Upper lobe of left lung (tissue), 6 donors: ENCODE measurements at places on chromosomes 3 and 15. TPM values are rescaled to one million over a fixed set of nuclear protein-coding genes. Genes with fewer than 3 reads are reported as not detected.
A peak's percentile ranks its signal among the peaks of the same experiment; 100 is the strongest.

GRCh38 chr15:90211440-90212143, 10.5 kb downstream of the SEMA4B start:
- peaks cover 22% of the 10 kb centered on the region for H3K36me3 ChIP-seq
- no peaks in the 10 kb centered on the region for H3K27me3 ChIP-seq
- H3K4me3 ChIP-seq = no peak overlapping the region
- H3K27ac ChIP-seq = peak overlapping the region; percentile 59
- peaks cover 26% of the 10 kb centered on the region for H3K4me1 ChIP-seq

DNA sequence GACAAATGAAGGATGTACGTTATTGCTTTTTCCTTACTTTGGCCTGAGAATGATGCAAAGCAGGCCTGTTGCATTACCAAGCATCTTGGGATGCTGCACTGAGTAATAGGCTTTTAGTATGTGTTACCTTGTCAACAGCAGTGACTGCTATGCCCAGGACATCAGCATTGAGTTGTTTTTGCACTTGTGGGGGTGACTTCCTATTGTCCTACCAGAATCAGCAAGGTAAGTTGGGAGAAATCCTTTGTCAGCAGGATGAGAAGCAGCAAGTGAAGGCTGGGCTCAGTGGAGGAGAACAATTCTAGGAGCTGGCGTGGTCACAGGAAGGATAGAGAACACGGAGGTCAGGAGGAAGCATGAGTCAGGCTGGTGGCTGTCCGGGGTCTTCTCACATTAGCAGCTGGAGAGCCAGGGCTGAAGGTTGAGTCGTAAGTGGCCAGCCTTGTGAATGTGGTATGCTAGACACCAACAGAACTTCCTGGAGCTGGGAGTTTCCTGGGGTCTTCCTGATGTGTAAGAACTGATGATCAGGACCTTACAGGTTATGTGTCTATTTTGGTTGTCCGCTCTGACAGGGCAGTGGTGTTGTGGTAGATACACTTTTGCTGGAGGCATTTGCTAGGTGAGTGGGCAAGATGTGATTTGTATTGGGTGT, 142.7 kb downstream of the FNDC3B start:
- no peak overlapping the region for H3K4me3 ChIP-seq
- DNase-seq = peak; percentile 38
- no peaks in the 10 kb centered on the region for H3K27me3 ChIP-seq
- peaks cover 16% of the 10 kb centered on the region for H3K4me1 ChIP-seq
- H3K27ac ChIP-seq = peak overlapping the region; percentile 1
- no peaks in the 10 kb centered on the region for H3K36me3 ChIP-seq

GRCh38 chr15:59567324-59567723, 44.3 kb upstream of the GCNT3 start:
- no peak for DNase-seq
- H3K27me3 ChIP-seq = no peaks in the 10 kb centered on the region
- no peaks in the 10 kb centered on the region for H3K36me3 ChIP-seq
- H3K27ac ChIP-seq = no peak overlapping the region
- H3K4me1 ChIP-seq = no peaks in the 10 kb centered on the region
- H3K4me3 ChIP-seq = no peak overlapping the region

The ADPRH gene
- total RNA-seq = 28.5 TPM

The PIF1 gene
- 4.2 TPM for total RNA-seq

DNA sequence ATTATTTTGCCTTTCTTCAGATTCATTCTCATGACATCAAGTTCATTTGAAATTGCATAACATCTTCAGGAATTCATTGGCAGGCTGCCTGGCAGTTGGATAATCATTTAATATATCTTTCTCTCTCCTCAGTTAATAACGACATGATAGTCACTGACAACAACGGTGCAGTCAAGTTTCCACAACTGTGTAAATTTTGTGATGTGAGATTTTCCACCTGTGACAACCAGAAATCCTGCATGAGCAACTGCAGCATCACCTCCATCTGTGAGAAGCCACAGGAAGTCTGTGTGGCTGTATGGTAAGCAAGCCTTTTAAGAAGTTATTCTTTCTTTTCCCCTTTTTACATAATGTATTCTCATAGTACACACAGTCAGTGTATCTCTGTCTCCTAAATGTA, 38.2 kb downstream of the TGFBR2 start:
- H3K27ac ChIP-seq = peak overlapping the region; percentile 77
- H3K4me1 ChIP-seq = peaks cover 94% of the 10 kb centered on the region
- no peaks in the 10 kb centered on the region for H3K27me3 ChIP-seq
- peak; percentile 33 for DNase-seq

GRCh38 chr15:92909136-92909781, 9.1 kb downstream of the CHD2 start:
- H3K4me3 ChIP-seq = peak overlapping the region; percentile 2
- no peak for DNase-seq
- H3K36me3 ChIP-seq = no peaks in the 10 kb centered on the region

- no peaks in the 10 kb centered on the region for H3K4me1 ChIP-seq
- peaks cover 52% of the 10 kb centered on the region for H3K36me3 ChIP-seq
- H3K27ac ChIP-seq = no peak overlapping the region
- no peak overlapping the region for H3K4me3 ChIP-seq
- no peak for DNase-seq
- H3K27me3 ChIP-seq = no peaks in the 10 kb centered on the region
Measured at GRCh38 chr15:65595960-65596359, 15.0 kb downstream of the INTS14 start.

- no peak overlapping the region for H3K27ac ChIP-seq
- no peak for DNase-seq
- no peak overlapping the region for H3K4me3 ChIP-seq
- peaks cover 16% of the 10 kb centered on the region for H3K4me1 ChIP-seq
Measured at GRCh38 chr3:193744822-193745684, 152.0 kb downstream of the OPA1 start.

The NTRK3 gene
- total RNA-seq = 11.5 TPM

DNA sequence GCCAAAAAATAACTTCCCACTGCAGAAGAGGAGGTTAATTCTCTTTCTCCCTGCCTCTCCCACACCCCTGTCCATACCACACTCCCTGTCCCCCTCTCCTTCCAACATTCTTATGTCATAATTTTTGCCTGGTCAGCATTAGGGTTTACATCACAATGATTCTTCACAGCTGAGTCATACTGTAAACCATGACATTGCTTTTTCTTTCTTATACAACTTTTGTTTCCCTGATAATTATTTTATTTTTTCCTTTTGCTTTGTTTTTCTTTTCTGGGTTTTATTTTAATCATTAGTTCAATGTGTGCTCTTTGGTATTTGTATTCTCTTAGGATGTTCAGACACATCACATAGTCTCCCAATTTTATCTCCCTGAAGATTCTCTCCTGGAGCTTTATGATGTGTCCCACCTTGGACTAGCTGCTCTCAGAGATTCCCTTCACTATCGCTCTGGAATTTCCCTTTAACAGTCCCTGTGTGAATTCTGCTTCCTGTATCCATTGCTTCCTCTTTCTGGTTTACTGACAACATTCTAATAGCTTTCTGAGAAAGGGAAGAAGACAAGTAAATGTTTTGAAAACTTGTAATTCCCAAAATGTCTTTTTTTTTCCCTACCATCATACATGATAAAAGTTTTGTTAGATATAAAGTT, 70.7 kb downstream of the SOX2 start:
- no peaks in the 10 kb centered on the region for H3K4me1 ChIP-seq
- no peak for DNase-seq
- H3K27ac ChIP-seq = no peak overlapping the region
- no peaks in the 10 kb centered on the region for H3K36me3 ChIP-seq
- H3K4me3 ChIP-seq = no peak overlapping the region

The CLDN16 gene
- 0.30 TPM for total RNA-seq

GRCh38 chr3:145176907-145177306, 984.1 kb downstream of the PLOD2 start:
- H3K27me3 ChIP-seq = no peaks in the 10 kb centered on the region
- no peak for DNase-seq
- no peaks in the 10 kb centered on the region for H3K36me3 ChIP-seq
- H3K27ac ChIP-seq = no peak overlapping the region
- H3K4me1 ChIP-seq = no peaks in the 10 kb centered on the region
- H3K4me3 ChIP-seq = no peak overlapping the region

DNA sequence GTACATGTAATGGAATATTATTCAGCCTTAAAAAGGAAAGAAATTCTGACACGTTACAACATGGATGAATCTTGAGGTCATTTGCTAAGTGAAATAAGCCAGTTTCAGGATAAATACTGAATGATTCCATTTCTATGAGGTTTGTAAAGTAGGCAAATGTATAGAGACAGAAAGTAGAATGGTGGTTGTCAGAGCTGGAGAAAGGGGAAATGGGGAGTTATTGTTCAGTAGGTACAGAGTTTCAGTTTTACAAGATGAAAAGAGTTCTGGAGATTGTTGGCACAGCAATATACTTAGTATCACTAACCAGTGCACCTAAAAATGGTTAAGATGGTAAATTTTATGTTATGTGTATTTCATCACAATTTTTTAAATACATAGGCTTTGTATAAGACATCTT, 60.6 kb downstream of the USP8 start:
- no peak for DNase-seq
- H3K27me3 ChIP-seq = no peaks in the 10 kb centered on the region
- no peak overlapping the region for H3K4me3 ChIP-seq
- H3K4me1 ChIP-seq = no peaks in the 10 kb centered on the region
- peaks cover 37% of the 10 kb centered on the region for H3K36me3 ChIP-seq
- no peak overlapping the region for H3K27ac ChIP-seq

- H3K4me3 ChIP-seq = no peak overlapping the region
- no peak for DNase-seq
- H3K36me3 ChIP-seq = no peaks in the 10 kb centered on the region
- H3K4me1 ChIP-seq = no peaks in the 10 kb centered on the region
- H3K27ac ChIP-seq = no peak overlapping the region
Measured at GRCh38 chr3:111392894-111393398, 149.1 kb upstream of the CD96 start.

The RAB6B gene
- 1.00 TPM for total RNA-seq

GRCh38 chr3:38836561-38836960, 20.5 kb upstream of the SCN10A start:
- no peak for DNase-seq
- H3K4me1 ChIP-seq = no peaks in the 10 kb centered on the region
- no peaks in the 10 kb centered on the region for H3K36me3 ChIP-seq
- H3K27me3 ChIP-seq = no peaks in the 10 kb centered on the region

GRCh38 chr3:105322570-105323273, 44.0 kb upstream of the ALCAM start:
- no peak for DNase-seq
- H3K27me3 ChIP-seq = no peaks in the 10 kb centered on the region
- H3K36me3 ChIP-seq = no peaks in the 10 kb centered on the region
- no peak overlapping the region for H3K4me3 ChIP-seq
- H3K4me1 ChIP-seq = no peaks in the 10 kb centered on the region

The TERC gene
- not detected for total RNA-seq

DNA sequence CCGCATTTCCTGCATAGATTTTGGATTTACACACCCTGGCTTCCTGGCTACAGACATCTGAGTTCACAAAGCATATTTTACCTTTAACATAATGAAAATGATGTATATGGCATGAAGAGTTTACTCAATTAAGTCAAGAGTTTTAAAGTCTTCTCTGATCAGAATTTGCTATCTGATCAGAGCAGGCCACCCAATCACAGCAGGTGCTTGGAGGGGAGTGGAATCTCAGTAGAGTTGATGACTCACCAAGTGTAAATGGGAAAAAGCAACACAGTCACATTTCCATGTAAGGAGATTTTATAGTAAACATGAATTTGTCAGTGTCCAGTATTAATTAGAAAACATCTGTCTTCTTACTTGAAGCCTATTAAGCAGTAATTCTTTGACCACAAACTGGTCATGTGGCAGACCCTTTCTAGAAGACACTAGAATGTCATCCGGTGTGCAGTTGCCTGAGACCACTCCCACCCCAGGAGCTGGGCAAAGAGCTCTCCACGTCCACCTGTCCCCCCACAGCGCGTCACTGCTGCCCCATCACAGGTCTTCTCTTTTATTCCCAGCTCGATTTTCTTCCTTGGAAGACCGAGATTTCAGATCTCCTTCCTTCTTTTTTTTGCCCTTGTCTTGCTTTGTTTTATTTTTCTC, 10.8 kb downstream of the MESD start:
- H3K4me1 ChIP-seq = peaks cover 6% of the 10 kb centered on the region
- no peak overlapping the region for H3K27ac ChIP-seq
- no peak for DNase-seq
- H3K36me3 ChIP-seq = peaks cover 49% of the 10 kb centered on the region
- no peak overlapping the region for H3K4me3 ChIP-seq

DNA sequence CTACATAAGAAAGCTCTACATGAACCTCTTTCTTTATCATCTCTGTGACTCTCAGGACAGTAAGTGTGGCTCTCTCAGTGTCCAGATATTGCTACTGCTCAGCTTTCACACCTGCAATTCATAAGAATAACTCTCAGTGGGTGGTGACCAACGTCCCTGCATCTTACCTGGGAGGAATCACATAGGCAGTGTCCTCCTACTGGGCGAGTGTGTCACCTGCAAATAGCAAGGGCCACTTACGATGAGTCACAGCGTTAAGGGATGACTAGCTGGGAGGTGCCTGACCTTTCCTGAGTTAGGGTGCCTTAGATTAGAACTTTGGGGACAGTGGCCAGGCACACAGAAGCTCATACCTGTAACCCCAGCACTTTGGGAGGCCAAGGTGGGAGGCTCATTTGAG, 90.8 kb upstream of the C3orf80 start:
- no peaks in the 10 kb centered on the region for H3K36me3 ChIP-seq
- DNase-seq = no peak
- H3K27ac ChIP-seq = no peak overlapping the region
- peaks cover 3% of the 10 kb centered on the region for H3K4me1 ChIP-seq
- no peak overlapping the region for H3K4me3 ChIP-seq

DNA sequence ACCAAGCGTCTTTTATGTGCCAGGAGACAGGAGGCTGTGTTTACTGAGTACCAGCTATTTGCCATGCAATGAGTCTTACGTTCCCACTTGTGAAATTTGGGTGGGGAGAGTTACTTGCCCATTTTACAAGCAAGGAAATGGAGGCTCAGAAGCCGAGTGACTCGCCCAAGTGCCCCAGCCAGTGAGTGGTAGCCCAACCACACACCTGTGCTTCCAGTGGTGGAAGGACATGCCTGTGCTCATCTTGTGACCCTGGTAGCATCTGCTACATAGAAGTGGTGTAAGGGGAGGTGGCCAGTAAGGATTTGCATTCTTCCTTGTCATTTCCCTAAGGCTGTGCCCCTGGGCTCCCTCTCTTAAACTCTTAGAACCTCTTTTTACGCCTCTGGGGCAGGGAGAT, 49.3 kb downstream of the FBLN2 start:
- H3K27me3 ChIP-seq = no peaks in the 10 kb centered on the region
- DNase-seq = no peak
- no peak overlapping the region for H3K27ac ChIP-seq
- H3K36me3 ChIP-seq = no peaks in the 10 kb centered on the region
- H3K4me1 ChIP-seq = no peaks in the 10 kb centered on the region

The PLA2G4D gene
- total RNA-seq = not detected

GRCh38 chr3:10950476-10951294, 41.9 kb upstream of the SLC6A1 start:
- no peak for DNase-seq
- no peaks in the 10 kb centered on the region for H3K36me3 ChIP-seq
- no peaks in the 10 kb centered on the region for H3K27me3 ChIP-seq
- no peak overlapping the region for H3K4me3 ChIP-seq
- no peak overlapping the region for H3K27ac ChIP-seq
